Adipocyte (in vitro differentiated cells): ENCODE measurements at places on chromosomes 6 and 20.

GRCh38 chr6:42898891-42899361 is 16.9 kb upstream of the PTCRA start:
- DNase-seq, result peak; percentile 87

DNA sequence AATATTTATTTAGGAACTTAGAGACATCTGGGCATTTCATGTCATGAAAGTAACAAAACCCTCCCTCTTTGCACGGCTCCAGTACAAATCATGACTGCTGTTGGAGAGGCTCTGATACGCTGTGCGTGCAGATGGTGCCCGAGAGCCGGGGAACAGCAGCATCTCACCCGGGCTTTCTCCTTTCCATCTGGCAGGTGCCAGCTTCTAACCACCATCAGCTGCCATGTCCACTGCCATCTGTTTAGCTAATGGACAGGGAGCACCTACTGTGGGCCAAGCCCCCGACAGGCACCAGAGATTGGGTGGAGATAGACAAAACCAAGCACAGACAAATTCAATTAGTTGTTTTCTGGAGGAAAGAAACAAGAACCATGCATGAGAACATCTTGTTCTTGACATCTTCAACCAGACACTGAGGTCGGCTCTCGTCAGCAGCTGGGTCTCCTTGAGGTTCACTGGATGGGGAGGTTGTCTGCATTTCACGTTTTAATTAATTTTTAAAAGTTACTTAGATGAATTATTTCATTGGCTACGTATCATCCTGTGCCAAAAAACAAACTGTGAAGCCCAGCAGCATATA is 323.7 kb downstream of the THBS2 start:
- no peak for DNase-seq

GRCh38 chr20:5715071-5715841 is 34.9 kb upstream of the SHLD1 start:
- no peak for DNase-seq

GRCh38 chr6:41732591-41733359 is 2.6 kb downstream of the TFEB start:
- peak; percentile 20 for DNase-seq

DNA sequence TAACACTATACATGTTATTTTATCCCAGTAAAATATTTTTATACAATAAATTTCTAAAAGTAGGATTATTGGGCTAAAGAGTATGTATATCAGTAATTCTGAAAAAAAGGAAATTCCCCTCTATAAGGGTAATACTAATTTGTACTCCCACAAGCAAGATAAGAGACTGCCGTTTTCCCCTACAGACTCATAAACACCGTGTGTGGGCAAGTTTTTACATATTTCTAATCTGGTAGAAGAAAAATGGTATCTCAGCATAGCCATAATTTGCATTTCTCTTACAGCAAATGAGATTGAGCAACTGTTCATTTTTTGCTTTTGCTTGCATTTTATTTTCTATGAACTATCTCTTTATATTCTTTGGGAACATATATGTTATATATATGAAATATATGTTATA is 26.0 kb upstream of the MYMX start:
- DNase-seq, result no peak

- no peak for DNase-seq
These were observed 96.9 kb upstream of the SLC24A3 start for GRCh38 chr20:19115581-19115980.

GRCh38 chr20:1918491-1919165 is 23.4 kb downstream of the SIRPA start:
- DNase-seq, result no peak

DNA sequence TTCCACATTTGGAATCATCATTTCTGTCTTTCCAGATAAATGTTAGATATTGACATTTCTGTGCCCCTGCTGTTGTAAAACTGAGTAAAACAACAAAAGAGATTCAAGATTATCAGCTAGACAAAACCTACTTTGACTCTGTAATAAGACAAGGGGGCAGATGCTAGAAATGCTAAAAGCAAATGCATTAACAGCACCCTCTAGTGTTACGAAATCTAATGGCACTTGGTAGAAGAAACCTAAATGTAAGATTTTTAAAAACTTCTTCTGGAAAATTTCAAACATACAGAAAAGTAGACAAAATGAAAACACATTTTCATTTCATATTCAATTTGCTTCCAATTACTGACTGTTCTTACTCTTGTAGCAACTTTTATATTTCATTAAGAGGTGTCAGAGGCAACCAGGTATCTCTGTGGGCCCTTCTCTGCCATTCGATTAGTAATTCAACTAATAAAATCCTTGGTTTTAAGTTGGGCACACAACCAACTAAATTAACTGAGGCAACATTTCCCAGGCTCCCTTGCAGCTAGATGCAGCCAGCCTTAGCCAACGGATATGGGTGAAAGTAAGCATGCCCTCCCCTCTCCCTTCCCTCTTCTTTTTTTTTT is 45.0 kb downstream of the SLC23A2 start:
- peak; percentile 86 for DNase-seq

- no peak for DNase-seq
These were observed 78.3 kb upstream of the CHD6 start for GRCh38 chr20:41696428-41696827.

DNA sequence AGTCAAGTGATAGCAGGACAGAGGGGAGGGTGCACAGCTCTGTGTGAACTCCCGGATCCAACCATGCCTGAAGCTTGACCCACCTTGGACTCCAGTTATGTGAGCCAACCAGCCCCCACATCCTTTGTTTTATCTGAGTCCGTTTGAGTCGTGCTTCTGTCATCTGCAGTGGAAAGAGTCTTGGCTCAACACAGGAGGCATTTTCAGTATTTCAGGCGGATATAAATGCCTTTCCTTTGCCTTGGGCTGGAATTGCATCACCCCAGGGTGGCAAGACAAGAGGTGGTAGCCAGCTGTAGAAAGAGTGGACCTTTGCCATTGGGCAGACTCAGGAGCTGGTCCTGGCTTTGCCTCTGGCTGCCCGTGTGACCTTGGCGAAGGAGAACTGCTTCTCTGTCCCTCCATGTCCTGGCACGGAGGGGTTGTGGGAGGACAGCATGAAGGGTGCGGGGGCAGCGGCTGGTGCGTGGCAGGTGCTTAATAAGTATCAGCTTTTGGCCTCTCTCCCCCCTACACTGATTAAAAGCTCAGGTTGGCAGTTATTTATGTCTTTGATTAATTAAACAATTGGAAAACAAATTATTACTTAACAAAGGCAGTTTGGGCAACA is 42.6 kb upstream of the APCDD1L start:
- no peak for DNase-seq

- DNase-seq, result peak; percentile 74
These were observed 746 bp downstream of the NUP153 start for GRCh38 chr6:17705778-17706579.

DNA sequence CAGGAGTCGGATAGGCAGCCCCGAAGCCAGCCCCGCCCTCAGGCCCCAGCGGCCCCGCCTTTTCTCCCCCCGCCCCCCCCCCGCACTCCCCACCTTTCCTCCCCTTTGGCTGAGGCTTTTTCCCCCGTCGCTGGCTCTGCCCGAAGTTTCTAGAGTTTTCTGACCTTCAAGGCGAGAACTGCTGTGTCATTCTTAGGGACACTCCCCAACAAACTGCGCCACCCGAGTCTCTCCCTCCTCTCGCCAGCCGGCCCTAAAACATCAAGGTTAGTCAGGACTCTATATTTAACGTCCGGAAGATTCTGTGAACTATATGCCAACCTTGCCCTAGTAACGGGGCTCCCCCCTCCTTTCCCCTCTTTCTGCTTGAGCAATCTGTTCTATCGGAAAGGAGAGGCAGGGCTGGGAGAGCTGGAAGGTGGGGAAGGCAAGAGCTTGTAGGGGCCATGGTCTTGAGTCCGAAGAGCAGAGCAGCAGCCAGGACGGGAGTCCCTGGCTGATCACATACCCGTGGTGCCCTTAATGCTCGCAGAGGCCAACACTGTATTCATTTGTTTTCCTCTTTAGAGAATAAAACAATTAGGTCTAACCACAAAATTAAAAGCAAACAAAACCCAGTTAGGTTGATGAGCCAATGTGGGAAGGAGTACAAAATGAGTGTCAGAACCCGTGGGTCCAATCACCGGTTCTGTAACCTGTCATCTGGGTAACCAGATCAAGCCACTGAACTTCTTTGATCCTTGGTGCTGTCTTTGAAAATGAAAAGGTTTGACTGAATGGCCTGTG is 5.3 kb upstream of the HSPA1B start:
- DNase-seq, result peak; percentile 90

- DNase-seq, result peak; percentile 87
These were observed 95.4 kb downstream of the OGFRL1 start for GRCh38 chr6:71383901-71384489.

- DNase-seq, result peak; percentile 79
These were observed 64.5 kb downstream of the EYA2 start for GRCh38 chr20:46959081-46959692.

GRCh38 chr20:31712564-31713311 is 9.9 kb downstream of the BCL2L1 start:
- peak; percentile 82 for DNase-seq

- DNase-seq, result no peak
These were observed 19.0 kb upstream of the PRND start for GRCh38 chr20:4702562-4703280.

GRCh38 chr6:6005051-6006005 is 1.4 kb downstream of the NRN1 start:
- DNase-seq, result no peak

- DNase-seq, result no peak
These were observed 1.2 kb downstream of the SAYSD1 start for GRCh38 chr6:39113788-39114187.

- DNase-seq, result no peak
These were observed 62.9 kb downstream of the B3GAT2 start for GRCh38 chr6:70894001-70894400.

- no peak for DNase-seq
These were observed 267.4 kb upstream of the THEMIS start for GRCh38 chr6:128168244-128168643.

GRCh38 chr6:26312096-26312463 is 52.9 kb upstream of the BTN3A2 start:
- DNase-seq, result peak; percentile 58

GRCh38 chr6:143192766-143193165 is 132.1 kb downstream of the AIG1 start:
- DNase-seq, result no peak

DNA sequence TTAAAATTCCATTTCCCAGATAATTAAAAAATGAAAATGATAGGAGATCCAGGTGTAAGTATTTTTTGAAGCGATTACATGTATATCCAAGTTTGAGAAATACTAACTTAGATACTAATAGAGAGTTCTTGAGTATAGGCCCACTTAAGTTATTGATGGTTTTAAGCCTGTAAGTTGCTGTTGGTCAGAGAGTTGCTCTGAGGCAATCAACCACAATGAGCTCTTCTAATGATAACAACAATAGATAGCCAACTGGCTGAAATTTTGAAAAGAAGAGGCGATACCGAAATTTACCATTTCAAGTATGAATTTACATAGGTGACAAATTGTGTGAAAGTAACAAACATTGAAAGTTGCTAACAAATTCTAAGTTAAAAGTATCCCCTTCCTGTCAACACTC is 209.5 kb downstream of the MANEA start:
- no peak for DNase-seq

DNA sequence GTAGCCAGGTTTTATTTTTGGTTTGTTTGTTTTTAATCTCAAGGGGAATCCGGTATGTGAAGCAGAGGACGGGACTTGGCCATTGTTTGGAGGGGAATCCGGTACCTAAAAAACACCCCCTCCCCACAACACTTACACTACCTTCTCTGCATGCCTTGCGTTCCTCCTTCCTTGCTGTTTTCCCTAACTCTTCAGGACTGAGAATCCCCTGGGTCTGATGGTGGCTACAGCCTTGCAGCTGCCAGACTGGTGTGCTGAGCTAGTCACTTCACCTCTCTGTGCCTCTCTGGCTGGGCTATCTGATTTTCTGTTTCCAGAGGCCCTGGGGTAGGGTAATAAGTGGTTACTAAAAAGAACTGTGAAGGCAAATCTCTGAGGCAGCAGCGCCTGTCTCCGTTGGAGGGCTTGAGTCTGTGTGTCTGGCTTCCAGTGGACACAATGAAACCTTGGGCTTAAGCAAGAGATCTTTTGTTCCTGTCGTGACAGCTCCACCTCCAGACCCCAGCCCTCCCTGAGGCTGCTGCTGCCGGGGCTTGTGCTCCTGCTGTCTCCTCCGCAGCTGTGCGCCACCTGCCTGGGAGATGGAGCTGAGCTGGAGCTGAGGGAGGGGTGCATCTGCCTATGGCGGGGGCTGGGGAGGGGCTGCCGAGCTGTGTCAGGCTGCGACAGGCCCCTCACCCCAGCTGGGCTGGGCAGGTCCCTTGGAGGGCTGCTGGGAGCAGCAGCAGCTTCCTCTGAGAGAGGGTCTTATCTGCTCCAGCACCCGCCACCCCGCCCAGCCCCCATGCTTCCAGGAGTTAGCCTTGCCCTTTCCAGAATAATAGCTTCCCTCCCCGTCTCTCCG is 65.8 kb upstream of the CCDC167 start:
- DNase-seq, result no peak
